ENCODE measurements at places on chromosomes 3 and 15.

DNA sequence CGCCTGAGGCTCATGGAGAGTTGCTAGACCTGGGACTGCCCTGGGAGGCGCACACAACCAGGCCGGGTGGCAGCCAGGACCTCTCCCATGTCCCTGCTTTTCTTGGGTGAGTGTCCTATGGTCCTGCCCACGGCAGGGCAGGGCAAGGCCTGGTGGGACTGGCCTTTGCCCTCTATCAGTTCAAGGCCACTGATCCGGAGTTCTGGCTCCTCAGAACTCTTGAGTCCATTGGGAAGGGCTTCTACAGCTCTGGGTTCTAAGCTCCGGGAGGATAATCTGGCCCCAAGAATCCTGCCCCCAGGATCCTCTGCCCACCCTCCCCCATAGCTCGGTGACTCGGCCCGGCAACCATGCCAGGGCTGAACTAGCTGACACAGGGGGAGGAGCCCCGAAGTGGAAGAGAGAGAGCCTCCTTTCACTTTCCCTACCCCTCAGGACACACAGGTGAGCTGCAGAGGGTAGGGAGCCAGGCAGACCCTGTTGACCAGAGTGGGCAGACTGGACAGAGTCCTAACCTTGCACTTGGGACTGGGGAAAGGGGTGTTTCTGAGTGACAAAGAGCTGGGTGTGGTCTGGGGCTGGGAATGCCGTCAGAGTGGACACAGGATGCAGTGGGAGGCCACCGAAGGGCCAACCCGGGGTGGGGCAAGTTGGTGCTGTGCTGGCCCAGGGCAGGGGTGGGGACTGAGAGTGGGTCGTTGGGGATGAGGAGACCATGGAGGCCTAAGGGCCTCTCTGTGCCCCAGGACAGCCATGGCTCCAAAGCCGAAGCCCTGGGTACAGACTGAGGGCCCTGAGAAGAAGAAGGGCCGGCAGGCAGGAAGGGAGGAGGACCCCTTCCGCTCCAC is 664 bp downstream of the PARP3 start:
- peak; percentile 69 for DNase-seq

- no peak for DNase-seq
Measured at GRCh38 chr3:51717947-51718346, 11.1 kb downstream of the GRM2 start.

GRCh38 chr3:174355505-174355904 is 503.6 kb upstream of the NAALADL2 start:
- DNase-seq: peak; percentile 40

- no peak for DNase-seq
Measured at GRCh38 chr15:64456634-64457108, 3.7 kb upstream of the ZNF609 start.

DNA sequence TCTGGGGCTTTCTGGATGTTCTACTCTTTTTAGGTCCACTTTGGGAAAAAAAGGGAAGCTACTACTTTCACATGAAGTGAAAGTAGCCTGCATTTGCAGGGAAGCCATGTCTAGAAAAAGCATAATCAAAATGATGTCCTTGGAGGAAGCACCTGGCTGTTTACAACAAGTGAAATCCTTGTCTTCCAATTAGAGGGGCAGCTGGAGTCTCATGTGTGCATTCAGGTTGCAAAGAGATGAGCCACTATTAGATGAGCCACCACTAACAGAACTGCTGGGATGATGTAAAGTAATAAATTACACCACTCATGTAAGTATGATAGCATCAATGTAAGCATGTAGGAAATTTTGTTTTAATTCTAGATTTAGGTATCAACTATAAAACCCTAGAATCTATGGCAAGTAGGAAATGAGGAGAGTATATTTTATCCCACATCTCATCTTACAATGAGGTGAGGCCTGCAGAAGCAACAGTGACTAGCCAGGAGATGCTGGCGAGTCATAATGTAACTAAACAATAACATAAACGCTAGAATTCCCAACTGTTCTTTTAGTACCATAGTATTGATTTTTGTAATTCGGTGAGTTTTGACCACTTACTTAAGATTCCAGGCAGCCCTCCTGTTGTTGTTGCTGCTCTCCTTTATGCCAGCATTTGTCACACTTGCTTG is 75.9 kb downstream of the TMEM108 start:
- DNase-seq: no peak

DNA sequence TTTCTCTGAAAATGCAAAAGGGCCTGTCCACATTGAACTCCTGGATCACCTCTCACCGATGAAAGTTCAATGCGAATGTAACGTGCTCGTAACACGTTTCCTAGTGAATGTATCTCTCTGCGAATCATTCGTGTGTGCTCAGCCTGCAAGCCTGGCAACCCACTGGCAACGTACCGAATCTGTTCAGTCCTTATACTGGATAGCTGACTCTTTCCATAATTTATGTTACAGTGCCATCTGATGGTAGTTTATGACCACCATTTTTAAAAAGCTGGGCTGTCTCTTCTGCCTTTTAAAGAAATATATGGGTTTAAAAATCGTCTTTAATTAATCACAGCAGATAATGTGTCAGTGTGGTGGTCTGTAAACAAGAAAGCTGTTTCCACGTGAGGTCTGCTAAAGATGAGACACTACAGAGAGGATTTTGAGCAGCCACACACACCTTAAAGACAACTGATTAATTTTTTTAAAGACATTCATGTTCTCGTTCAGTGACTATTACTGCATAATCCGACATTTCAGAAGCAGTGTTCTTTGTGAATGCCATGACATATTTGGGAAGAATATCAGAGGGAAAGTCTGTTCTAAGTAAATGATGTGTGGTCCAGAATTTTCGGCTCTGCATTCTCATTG is 69.4 kb upstream of the FOXP1 start:
- peak; percentile 64 for DNase-seq

GRCh38 chr15:45162771-45163507 is 24.8 kb downstream of the SHF start:
- peak; percentile 77 for DNase-seq

DNA sequence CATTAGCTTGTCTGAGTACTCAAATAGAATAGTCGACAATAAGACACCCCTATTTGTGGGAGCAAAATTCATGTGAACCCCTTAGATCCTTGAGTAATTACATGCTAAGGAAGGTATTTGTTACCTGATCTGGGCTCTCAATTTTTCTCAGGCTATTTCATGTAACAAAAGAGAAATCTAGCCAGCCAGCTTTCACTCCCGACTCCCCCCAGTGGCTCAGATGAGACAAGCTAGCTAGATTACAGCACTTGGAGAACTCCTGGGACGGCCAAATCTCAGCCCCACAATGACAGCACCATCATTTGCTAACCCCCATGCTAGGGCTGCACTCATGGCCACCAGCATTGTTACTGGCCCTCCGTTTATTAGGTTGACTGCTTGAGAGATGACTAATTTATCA is 41.3 kb downstream of the GLDN start:
- DNase-seq: peak; percentile 43

GRCh38 chr15:78727561-78727960 is 83.7 kb downstream of the ADAMTS7 start:
- no peak for DNase-seq

DNA sequence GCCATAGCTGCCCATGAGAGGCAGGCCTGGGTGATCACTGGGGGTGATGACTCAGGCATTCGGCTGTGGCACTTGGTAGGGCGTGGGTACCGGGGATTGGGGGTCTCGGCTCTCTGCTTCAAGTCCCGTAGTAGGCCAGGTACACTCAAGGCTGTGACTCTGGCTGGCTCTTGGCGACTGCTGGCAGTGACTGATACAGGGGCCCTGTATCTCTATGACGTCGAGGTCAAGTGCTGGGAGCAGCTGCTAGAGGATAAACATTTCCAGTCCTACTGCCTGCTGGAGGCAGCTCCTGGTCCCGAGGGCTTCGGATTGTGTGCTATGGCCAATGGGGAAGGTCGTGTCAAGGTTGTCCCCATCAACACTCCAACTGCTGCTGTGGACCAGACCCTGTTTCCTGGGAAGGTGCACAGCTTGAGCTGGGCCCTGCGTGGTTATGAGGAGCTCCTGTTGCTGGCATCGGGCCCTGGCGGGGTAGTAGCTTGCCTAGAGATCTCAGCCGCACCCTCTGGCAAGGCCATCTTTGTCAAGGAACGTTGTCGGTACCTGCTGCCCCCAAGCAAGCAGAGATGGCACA is 5.3 kb downstream of the WDR6 start:
- no peak for DNase-seq

GRCh38 chr15:82058026-82058425 is 12.2 kb upstream of the MEX3B start:
- DNase-seq: no peak

DNA sequence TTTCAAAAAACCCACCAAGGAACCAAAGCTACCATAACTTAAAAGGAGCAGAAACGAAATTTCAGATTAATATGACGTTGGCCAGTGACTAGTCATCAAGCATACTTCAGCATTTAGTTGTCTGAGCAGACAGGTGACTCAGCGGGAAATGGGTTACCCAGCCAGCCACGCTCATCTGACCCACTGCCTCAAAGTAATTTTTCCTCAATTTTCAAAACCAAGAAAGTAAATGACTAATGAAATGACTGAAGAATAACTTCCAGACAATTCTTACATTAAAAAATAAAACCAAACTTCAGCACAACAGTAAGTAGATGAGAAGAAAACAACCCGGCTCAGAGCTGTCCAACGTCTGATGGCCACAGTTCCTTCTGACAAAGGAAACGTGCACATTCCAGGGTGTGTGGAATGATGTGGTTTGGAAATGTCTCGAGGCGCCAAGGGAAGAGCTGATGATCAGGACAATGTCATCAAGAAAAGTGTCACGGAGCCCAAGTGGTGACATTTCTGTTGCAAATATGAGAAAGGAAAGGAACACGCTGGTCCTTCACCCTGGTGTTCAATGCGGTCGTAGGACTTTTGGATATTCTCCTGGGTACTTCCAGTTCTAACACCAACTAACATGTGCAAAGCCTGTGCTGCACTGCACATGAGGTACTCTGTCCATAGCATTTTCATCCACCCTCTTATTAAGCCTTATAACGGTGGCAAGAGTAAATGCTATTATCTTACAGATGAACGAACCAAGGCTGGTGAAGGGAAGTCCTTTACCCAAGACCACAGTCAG is 79.1 kb downstream of the FOXP1 start:
- peak; percentile 91 for DNase-seq

DNA sequence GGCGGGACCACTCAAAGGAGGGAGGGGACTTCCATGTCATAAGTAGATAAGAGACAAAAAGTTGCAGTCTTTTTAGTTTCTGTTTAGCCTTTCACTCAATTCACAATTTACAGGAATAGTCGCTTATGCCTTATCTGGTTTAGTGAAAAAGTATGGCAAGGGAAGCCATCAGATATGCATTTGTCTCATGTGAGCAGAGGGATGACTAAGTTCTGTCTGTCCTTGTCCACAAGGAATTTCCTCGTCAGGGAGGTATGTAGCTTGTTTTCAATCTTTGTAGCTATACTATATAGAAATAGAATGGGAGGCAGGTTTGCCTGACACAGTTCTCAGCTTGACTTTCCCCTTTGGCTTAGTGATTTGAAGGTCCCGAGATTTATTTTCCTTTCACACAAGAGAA is 882.8 kb downstream of the NAALADL2 start:
- DNase-seq: peak; percentile 5

DNA sequence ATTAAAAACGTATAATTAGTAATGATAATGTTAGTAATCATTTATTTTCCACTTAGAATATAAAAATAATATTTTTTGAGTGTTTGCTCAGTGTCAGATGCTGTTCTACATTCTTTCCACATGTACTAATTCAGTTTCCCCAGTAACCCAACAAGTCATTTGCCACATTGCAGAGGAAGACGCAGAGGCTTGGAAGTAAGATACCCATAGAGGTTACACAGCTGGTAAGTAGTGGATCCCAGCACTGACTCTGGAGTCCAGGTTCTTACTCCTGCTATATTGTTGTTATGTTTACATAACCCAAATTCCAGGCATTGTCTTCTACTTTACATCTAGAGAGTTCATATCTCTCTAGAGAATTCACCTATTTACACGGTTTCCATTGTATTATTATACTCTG is 48.2 kb upstream of the MYO5C start:
- DNase-seq: peak; percentile 62

DNA sequence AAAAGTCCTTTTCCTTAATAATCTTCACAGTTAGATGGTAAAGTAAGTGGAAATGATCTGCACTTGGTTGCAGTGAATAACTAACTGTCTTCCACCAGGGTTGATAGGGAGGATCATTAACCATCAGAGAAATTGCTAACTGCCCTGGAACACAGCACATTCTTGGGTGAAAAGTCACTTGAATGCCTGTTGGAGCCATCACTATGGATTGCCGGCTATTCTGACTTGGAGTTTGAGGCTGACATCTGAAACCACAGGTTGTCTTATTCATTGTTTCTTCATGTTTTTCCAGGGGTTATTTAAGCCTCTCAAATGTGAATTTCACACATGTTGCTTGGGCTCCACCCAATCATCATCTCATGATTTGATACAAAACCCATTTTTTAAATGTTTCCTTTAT is 901.4 kb downstream of the MCTP2 start:
- peak; percentile 95 for DNase-seq

- peak; percentile 80 for DNase-seq
Measured at GRCh38 chr15:85616549-85617110, 178.1 kb downstream of the KLHL25 start.

- peak; percentile 53 for DNase-seq
Measured at GRCh38 chr3:73637042-73637441, 12.3 kb upstream of the PDZRN3 start.

- peak; percentile 33 for DNase-seq
Measured at GRCh38 chr3:189361103-189361835, 189.5 kb downstream of the TPRG1 start.

GRCh38 chr15:89778861-89779260 is 2.7 kb downstream of the MESP2 start:
- DNase-seq: no peak

GRCh38 chr3:8741581-8742261 is 8.1 kb downstream of the CAV3 start:
- peak; percentile 79 for DNase-seq

GRCh38 chr3:115321400-115321805 is 174.3 kb upstream of the ZBTB20 start:
- peak; percentile 76 for DNase-seq

- DNase-seq: no peak
Measured at GRCh38 chr3:161265916-161266571, 44.9 kb downstream of the NMD3 start.

GRCh38 chr3:16112910-16113504 is 61.5 kb upstream of the GALNT15 start:
- DNase-seq: peak; percentile 81

- DNase-seq: peak; percentile 64
Measured at GRCh38 chr3:44584646-44585501, at the start of gene ZNF660. Gene ZNF660 (plus strand): TSS chr3:44584964. CDS start chr3:44594194, 9,230 bp downstream.

DNA sequence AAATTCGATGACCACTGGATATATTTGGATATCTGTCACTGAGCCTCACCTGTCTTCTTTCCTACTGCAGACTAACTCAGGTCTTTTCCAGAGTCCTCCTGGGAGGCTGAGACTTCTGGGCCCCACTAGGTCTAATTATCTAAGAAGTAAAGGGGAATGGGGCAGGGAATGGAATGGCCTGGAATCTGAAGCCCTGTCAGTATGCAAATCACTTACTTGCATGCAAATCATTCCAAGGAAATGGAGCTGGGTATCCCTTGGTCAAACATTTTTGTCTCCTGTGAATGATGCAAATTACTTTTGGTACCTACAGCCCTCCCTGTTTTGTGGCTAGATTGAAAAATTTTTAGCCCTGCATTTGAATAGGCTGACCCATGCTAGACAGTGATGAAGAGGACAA is 5.3 kb upstream of the SPSB4 start:
- DNase-seq: no peak

Data from AG10803 (cell line).